Thymus (tissue), 14 donors: ENCODE measurements at places on chromosomes 7 and 10. TPM values are rescaled to one million over a fixed set of nuclear protein-coding genes. Genes with fewer than 3 reads are reported as not detected.
A peak's percentile ranks its signal among the peaks of the same experiment; 100 is the strongest.

Gene ANK3
- 12.6 TPM for total RNA-seq

Gene MAT1A
- 0.38 TPM for total RNA-seq

Gene CALHM2
- 3.6 TPM for total RNA-seq

Gene CRYGN
- 1.2 TPM for total RNA-seq

DNA sequence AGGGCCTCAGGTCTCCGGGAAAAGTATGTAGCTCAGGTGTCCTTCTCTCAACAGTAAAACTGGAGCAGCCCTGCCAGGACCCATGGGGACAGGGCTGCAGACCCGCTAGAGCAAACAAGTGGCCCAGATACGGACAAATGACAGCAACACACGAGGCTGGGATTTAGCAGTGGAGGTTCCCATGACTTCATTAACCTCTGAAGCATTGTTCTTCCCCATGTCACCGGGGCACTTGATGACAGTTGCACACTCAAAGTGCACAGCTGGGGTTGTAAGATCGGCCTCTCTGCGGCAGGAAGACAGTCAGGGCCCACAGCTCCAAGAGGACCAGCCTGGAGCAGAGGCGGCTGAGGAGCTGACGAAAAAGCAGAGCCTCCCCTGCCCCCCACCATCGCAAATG is 12.5 kb upstream of the PODXL start:
- no peak overlapping the region for H3K4me3 ChIP-seq
- no peak for DNase-seq
- H3K27me3 ChIP-seq: no peaks in the 10 kb centered on the region
- H3K4me1 ChIP-seq: no peaks in the 10 kb centered on the region

DNA sequence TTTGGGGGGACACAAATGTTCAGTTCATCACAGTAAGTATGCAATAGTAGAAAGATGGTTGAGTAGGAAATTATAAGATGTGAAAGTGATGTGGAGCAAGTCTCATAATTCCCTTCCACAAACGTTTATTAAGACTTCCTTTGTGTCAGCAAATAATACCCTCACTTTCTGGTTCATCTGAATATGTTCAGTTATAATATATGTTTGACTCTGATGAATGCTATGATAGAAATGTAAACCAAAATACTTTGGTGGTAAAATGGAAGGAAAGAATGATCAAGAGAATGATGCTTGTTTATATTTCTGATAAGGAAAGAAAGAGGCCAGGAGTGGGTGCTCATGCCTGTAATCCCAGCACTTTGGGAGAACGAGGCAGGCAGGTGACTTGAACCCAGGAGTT is 111.7 kb upstream of the PLXDC2 start:
- H3K36me3 ChIP-seq: no peaks in the 10 kb centered on the region
- H3K4me1 ChIP-seq: no peaks in the 10 kb centered on the region
- H3K27ac ChIP-seq: no peak overlapping the region

GRCh38 chr10:30432622-30433305 is 1.2 kb upstream of the MAP3K8 start:
- DNase-seq: no peak
- no peaks in the 10 kb centered on the region for H3K36me3 ChIP-seq
- peaks cover 18% of the 10 kb centered on the region for H3K4me1 ChIP-seq
- H3K4me3 ChIP-seq: peak overlapping the region; percentile 71
- peaks cover 33% of the 10 kb centered on the region for H3K27me3 ChIP-seq

DNA sequence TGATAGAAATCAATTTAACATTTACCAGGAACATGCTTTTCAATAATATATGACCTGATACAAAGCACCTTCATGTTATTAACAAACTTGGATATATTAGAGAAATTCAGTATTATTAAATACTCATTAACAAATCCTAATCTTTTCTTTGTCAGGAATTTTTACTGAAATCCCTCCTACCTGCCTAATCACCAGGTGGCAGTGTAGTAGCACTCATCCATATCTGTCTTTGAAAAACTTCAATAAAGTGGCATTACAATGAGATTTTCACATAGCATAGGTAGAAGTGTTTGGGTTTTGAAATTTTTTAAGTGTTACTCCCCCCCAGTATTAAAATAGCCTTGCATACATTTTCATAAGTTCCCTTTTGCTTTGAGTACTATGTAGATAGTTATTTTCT is 1246.6 kb upstream of the LRRN3 start:
- H3K27me3 ChIP-seq: no peaks in the 10 kb centered on the region
- no peak overlapping the region for H3K4me3 ChIP-seq

DNA sequence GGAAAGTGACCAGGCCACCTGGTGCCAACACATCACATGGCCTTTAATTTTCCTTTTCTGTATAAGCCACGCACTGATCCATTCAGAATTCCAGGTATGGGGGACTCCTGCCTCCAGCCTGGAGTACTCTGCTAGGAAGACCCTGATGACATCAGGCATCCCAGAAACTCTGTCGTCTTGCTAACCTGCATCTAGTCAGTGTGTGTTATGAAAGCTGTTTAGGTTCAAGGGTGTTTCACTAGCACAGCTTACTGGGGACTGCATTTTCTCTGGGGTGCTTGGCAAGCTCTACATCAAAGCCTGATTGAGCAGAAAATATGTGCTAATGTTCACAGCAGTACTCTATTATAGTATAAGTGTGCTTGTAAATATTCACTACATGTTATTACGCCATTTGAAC is 100.6 kb upstream of the MGMT start:
- H3K36me3 ChIP-seq: no peaks in the 10 kb centered on the region
- H3K4me1 ChIP-seq: no peaks in the 10 kb centered on the region
- no peak for DNase-seq
- H3K27ac ChIP-seq: no peak overlapping the region
- H3K27me3 ChIP-seq: peaks cover 9% of the 10 kb centered on the region

DNA sequence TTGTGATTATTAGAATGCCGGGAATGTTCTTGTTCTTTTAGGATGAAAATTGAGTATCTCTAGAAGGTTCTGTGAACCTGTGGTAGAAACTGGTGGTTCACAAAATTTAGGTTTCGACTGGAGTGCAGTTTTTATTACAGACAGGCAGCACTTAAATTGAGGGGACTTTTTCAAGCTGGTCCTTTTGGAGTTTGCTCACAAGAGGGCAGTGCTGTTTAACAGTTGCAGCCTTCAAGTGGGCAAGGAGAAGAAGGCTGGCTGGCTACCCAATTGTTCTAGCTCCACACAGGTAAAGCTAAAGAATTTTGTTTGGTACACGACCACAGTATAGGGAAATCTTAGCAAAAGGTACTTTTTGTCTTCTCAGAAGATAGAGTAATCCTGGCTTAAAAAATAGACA is 233.6 kb downstream of the SNX13 start:
- H3K27ac ChIP-seq: no peak overlapping the region
- no peaks in the 10 kb centered on the region for H3K4me1 ChIP-seq
- no peaks in the 10 kb centered on the region for H3K36me3 ChIP-seq
- DNase-seq: peak; percentile 39
- H3K27me3 ChIP-seq: no peaks in the 10 kb centered on the region

GRCh38 chr7:22853674-22854157 is 31.1 kb upstream of the TOMM7 start:
- H3K4me1 ChIP-seq: peaks cover 15% of the 10 kb centered on the region
- peak overlapping the region; percentile 89 for H3K4me3 ChIP-seq
- no peaks in the 10 kb centered on the region for H3K36me3 ChIP-seq

DNA sequence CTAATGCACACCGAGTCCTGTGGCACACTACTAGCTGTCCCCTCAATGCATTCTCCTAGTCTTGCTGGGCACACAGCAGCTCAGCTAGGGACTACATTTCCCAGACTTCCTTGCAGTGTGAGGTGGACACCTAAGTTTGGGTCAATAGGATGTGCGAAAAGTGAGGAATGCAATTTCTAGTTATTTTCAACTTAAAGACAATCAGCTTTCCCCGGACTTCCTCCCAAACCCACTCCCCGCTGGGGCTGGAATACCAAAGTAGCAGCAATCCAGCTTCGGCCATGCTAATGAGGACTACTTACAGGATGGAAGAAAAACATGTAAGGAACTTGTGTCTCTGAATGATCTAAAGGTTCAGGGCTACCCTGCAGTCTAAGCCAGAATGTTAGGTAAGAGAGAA is 286.4 kb upstream of the LRRN3 start:
- H3K4me3 ChIP-seq: no peak overlapping the region
- no peaks in the 10 kb centered on the region for H3K4me1 ChIP-seq
- H3K27me3 ChIP-seq: no peaks in the 10 kb centered on the region
- H3K36me3 ChIP-seq: no peaks in the 10 kb centered on the region
- no peak for DNase-seq

DNA sequence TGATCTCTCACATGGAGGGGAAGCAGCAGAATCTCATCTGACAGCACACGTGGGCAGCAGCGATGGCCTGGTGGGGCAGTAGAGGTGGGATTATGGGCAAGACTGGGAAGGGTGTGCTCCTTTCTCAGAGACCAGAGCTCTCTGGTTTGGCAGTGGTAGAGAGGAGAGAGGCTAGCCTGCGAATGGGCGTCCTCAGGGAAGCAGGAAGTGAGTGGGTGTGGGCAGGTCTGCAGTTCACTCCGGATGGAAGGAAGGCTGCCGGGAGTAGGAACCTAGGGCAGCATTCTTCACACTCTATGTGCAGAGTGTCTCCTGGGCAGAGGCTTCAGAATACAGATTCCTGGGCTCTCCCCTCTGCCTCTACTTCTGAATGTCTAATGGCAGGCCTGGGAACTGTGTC is 162.8 kb upstream of the BMPER start:
- no peaks in the 10 kb centered on the region for H3K36me3 ChIP-seq
- no peak for DNase-seq
- no peak overlapping the region for H3K4me3 ChIP-seq
- no peaks in the 10 kb centered on the region for H3K4me1 ChIP-seq

DNA sequence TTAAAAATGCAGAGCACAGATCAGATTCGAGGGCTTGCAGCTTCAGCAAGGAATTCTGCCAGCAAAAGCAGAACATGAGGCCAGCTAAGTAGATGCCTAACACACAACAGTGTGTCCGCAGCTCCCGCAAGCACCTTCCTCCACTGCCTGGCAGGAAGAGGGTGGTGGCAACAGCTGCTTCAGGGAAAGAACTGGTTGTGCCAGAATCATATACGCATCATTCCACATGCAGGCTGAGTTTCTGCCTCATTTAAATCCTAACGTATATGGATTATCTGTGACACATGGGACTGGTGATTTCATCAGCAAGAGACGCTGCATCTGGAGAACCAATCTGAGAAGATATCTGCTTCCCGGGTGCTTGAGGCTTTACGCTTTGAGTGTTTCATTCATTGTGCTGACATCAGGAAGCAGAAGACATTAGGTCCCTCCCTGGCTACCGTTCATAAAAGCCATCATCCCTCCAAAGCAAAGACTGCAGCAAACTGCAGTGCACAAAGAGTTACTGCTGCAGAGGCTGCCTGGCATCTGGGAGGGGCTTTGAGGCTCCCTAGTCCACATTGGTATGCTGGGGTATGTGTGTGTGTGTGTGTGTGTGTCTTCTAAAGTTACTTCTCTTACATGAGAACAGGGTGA is 78.8 kb downstream of the FAM13C start:
- H3K36me3 ChIP-seq: no peaks in the 10 kb centered on the region
- no peak for DNase-seq
- H3K27ac ChIP-seq: no peak overlapping the region
- H3K4me1 ChIP-seq: no peaks in the 10 kb centered on the region
- no peaks in the 10 kb centered on the region for H3K27me3 ChIP-seq

DNA sequence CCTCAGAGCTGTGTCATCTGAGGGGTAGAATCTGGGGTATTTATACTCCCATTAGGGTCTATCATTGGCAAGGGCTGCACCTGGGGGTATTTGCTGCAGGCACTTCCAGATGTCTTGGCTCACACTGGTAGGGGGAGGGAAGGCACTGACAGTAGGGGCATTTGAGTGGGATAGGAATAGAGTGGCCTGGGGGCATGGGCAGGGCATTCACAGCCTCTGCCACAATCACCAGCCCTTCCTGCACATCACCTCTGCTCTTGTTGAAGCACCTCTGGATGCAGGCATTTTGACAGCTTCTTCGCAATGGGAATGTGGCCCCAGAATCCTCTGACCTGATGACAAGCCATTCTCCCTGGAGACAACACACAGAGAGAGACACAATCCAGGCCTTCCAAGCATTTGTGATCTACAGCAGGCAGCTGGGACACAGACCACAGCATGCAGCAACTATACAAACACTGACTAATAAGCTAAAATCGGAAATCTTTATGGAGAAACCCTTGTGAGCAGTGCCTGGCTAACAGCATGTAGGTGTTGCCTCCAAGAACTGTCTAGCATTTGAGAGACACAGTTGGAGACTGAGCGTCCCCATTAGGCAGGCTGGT is 178.5 kb downstream of the KCNMA1 start:
- DNase-seq: no peak
- no peak overlapping the region for H3K4me3 ChIP-seq
- no peak overlapping the region for H3K27ac ChIP-seq
- no peaks in the 10 kb centered on the region for H3K36me3 ChIP-seq
- H3K4me1 ChIP-seq: no peaks in the 10 kb centered on the region

GRCh38 chr7:142685877-142686508 is 63.3 kb upstream of the PRSS1 start:
- no peak for DNase-seq
- peaks cover 12% of the 10 kb centered on the region for H3K4me1 ChIP-seq
- H3K4me3 ChIP-seq: no peak overlapping the region
- no peaks in the 10 kb centered on the region for H3K27me3 ChIP-seq
- H3K27ac ChIP-seq: no peak overlapping the region
